ENCODE measurements at places on chromosomes 3 and 15.

GRCh38 chr3:11605398-11605797, 38.3 kb downstream of the VGLL4 start:
- DNase-seq: no peak

GRCh38 chr15:100372739-100373119, 31.0 kb upstream of the ADAMTS17 start:
- DNase-seq: no peak

DNA sequence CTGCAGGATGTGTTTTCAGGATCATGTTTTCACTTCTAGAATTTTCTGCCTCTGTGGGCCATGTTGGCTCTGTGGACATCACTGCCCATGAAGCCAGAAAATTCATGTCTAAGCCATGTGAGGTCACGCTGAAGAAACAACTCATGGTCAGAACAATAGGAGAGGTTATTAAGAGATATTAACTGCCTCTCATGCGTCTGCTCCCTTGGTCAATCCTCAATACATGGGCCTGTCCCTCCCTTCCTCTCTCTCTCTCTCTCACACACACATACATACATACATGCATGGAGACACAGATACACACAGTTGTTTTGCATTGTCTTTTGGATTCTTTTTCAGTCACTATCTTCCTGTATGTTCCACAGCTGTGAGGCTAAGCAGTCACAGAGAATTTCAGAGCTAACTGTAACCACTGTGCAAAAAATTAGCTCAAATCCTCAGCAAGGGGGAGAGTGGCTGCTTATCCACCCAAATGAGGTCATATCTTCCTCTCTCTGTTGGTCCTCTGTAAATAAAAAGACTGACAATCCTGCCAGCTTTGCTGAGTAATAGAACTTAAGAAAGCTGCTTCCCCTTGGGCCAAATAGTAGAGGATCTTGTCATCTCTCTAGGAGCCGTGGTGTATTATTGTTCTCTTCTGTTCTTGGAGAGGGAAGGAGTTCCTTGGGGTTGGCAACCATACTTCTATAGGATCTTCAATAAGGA, 45.6 kb downstream of the LRTM1 start:
- DNase-seq: no peak

GRCh38 chr3:115325539-115325938, 178.5 kb upstream of the ZBTB20 start:
- DNase-seq: no peak

DNA sequence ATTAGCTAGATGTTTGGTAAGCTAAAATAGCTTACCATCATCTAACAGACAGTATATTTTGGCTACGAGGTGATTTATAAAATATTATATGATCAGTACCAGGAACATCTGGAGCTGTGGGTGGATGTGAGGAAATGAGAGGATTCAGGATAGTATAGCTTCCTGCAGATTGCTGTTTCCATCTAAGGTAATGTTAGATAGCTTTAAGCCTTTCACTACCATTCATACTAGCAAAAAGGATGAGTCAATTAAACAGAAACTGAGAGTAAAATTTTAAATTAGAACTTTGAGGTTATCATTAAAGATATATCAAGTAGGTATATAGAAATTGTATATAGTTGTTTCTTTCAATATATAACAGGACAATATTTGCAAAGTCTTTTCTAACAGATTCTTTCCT, 8.0 kb downstream of the ZBTB20 start:
- no peak for DNase-seq

GRCh38 chr3:48565591-48566400, 2.2 kb upstream of the UCN2 start:
- no peak for DNase-seq

DNA sequence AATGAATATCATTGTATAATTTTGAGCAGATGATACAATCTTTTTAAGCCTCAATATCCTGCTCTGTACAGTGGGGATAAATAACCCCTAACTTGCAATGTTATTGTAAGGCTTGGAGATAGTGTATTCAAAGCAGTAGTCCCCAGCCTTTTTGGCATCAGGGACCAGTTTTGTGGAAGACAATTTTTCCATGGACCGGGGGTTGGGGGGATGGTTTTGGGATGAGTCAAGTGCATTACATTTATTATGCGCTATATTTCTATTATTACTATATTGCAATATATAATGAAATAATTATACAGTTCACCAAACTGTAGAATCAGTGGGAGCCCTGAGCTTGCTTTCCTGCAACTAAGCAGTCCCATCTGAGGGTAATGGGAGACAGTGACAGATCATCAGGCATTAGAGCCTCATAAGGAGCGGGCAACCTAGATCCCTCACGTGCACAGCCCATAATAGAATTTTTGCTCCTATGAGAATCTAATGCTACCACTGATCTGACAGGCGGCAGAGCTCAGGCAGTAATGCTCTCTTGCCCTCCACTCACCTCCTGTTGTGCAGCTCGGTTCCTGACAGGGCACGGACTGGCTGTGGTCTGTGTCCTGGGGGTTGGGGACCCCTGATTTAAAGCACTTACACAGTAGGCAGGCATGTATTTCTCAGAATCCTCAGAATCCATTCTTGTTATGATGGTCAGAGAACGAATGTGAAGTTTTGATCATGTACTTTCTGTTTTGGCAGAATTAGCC, 102.2 kb downstream of the PTPRG start:
- DNase-seq: no peak

- DNase-seq: no peak
These were observed 169.3 kb upstream of the LRRN1 start for GRCh38 chr3:3629911-3630310.

Data from activated naive CD4-positive, alpha-beta T cell treated with anti-CD3 and anti-CD28 coated beads, Interleukin-2, amount 50 U/mL, for 72 hours (primary cell).